ENCODE measurements at places on chromosomes 5 and 9.

- DNase-seq, result no peak
Measured at GRCh38 chr9:3285365-3286161, 240.2 kb downstream of the RFX3 start.

DNA sequence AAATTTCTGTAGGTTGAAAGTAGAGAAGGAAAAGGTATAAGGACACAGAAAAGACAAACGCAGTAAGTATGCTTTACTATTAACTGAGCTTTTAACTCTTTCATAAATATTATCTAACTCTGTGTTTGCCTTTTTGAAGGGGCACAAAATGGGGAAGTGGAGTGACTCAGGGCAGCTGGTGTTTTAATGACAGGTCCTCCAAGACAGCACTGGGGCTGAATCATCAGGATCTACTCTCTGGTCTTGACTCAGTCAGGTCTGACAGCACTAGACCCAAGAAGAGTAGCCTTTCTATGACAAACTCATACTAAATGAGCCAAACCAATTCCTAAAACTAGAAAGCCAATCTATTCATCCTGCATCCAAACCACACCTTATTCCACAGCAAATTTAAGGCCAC, 102.2 kb downstream of the APTX start:
- no peak for DNase-seq

DNA sequence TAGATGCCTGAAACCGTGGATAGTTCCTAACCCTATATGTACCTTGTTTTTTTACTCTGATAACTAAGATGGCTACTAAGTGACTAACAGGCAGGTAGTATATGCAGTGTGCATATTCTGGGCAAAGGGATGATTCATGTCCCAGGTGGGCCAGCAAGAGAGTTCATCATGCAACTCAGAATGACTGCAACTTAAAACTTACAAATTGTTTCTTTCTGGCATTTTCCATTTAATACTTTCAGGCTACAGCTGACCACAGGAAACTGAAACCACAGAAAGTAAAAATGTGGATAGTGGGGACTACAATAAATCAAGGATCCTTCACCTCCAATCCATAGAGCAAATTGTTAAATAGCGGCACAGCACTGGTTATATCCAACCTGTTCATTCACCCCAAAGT, 30.7 kb upstream of the VCAN start:
- no peak for DNase-seq

GRCh38 chr5:172362755-172363154, 79.2 kb upstream of the UBTD2 start:
- no peak for DNase-seq

GRCh38 chr9:36903541-36904435, 130.3 kb downstream of the PAX5 start:
- DNase-seq, result no peak

DNA sequence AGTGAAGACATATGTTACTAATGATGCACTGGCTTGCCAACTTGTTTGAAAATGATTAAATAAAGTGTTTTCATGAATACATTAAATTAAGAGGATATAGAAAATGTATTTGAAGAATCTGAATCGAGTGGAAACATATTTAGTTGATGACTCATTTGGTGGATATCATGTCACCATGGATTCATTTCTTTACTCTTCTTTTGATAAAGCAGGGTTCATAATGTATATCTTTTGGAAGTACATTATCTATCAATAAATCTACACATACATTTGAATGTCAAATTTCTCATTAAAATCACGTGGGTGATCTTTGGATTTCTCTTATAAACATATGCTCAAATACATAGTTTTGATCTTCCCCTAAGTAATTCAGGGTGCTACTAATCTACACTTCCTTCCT, 1148.1 kb upstream of the ACO1 start:
- no peak for DNase-seq

DNA sequence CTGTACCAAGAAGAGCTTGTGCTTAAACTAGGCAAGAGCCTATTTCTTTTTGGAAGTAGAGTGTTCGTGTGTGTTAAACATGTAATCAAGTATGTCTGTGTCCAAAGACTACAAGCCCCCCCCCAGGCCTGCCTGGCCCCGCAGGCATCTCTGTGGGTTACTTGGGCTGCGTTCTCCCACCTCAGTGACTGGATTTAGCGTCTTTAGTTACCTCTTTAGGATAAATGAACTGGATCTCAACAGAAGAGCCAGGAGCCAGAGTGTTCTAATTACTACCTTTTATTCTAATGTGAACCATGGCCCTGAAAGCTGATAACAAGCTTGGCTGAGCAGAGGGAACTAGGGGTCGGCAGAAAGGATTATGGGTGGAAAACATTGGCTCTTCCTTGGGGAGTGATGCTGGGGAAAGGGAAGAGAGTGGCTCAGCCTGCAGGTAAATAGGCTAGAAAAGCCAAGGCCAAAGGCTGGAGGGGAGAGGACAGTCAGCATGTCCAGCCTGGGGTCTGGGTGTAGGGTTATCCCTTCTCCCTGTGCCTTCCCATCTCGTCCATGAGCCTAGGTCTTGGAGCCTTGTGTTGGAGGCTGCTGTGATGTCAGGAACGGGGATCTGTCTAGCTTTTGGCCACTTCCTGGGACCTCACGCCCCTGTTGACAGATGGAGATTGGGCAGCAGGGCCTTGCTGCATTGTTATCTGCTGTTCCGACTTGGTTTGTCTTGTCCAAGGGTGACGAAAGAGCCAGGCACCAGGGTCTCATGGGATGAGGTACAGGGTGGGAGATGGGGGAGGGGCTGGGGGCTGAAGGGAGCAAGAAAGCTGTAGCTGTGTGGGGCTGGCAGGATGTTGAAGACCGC, 11.1 kb downstream of the CD74 start:
- DNase-seq, result no peak

- DNase-seq, result no peak
Measured at GRCh38 chr5:127922603-127923002, 161.0 kb upstream of the SLC12A2 start.

- no peak for DNase-seq
Measured at GRCh38 chr9:137462396-137462985, 3.4 kb upstream of the NSMF start.

DNA sequence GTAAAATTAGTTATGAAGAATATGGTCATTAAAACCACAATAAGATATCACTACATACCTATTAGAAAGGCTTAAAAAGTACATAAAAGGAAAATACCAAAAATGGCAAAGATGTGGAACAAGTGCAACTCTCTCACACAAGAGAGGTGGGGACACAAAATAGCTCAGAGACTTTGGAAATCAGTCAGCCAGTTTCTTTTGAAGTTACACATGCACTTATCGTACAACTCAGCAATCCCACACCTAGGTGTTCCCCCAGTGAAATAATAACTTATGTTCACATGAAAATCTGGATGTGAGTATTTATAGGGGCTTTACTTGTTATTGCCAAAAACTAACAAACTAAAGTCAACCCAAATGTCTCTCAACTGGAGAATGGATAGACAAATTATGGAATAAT, 9.8 kb upstream of the RICTOR start:
- no peak for DNase-seq

- DNase-seq, result no peak
Measured at GRCh38 chr5:54063817-54064216, 246.6 kb downstream of the ARL15 start.

DNA sequence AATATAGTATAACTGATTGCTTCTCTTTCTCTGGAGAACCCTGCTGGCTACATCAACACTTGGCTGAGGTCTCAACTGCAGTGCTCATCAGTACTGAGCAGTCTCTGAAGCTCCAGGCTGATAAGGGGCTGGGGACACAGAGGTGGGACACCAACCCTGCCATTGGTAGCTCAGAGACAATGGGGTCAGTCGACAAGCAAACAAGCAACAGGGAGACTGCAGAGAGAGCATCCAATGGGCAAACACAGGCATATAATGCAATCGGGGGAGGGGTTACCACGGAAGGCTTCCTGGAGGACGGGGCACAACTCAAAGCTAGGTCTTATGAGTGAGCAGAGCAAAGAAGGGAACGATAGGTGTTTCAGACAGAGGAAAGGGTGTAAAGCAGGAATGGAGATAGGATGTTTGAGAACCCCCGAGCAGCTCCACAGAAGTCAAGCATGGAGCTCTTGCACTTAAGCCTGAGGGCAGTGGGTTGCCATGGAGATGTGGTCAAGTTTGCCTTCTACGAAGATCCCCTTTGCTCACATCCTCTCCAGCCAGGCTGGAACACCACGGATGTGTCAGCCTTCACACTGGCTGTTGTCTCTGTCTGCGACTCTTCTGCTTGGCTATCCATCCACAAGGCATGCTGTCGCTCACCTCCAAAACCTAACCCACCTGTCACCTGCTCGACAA, 21.5 kb upstream of the AKNA start:
- DNase-seq, result no peak

DNA sequence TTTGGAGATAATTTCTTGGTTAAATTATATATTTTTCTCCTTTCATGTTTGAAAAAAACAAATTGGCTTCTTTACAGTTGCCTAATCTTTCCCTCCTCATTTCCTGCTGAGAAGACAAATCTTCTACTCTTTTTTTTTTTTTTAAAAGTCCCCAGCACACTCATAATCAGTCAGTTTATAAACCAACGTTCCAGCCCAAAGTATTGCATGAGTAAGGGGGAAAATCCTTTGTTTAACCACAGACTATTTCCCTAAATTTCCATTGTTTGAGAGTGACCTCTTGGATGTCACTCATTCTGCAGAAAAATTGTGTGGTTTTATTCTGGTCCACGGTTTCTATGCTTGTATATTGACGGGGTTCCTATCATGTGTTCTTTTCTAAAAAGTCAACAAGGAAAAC, 55.1 kb upstream of the TLR4 start:
- DNase-seq, result no peak

- DNase-seq, result no peak
Measured at GRCh38 chr5:42502613-42503470, 79.6 kb downstream of the GHR start.

- no peak for DNase-seq
Measured at GRCh38 chr5:16693879-16694278, 77.1 kb upstream of the RETREG1 start.

- no peak for DNase-seq
Measured at GRCh38 chr9:20506099-20506900, 116.0 kb downstream of the MLLT3 start.

DNA sequence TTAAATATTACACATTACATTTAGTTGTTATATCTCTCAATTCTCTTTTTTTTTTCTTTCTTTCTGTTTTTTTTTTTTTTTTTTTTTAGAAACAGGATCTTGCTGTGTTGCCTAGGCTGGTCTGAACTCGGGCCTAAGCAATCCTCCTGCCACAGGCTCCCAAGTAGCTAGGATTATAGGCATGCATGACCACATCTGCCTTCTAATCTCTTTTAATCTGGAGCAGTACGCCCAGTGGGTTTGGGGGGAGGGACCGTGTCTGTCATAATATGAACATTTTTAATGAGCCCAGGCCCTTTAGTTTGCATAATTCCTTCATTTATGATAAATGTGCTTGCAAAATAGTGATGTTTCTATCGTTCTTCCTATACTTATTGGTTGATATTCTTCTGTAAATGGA, 10.3 kb downstream of the RHOBTB3 start:
- no peak for DNase-seq

DNA sequence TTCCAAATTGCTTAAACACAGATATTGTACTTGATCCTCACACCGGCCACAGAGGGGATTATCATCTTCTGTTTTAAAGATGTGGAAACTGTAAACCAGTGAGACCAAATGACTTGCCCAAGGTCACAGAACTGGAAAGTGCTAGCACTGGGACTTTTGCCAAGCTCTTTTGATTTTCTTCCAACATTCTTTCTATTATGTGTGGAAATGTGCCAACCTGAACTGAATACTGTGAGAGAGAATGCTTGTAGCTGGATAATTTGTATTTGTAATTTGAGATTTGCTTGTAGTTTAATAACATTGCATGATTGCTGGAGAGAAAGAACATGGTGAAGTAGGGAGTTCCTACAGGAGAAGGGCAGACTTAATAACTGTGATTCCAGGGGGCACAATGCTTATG, 977.9 kb upstream of the NUDT12 start:
- DNase-seq, result no peak

Measured in activated CD8-positive, alpha-beta memory T cell treated with anti-CD3 and anti-CD28 coated beads for 1 hour (primary cell).